SK-N-SH (cell line): ENCODE measurements at places on chromosomes 3 and 15.
A peak's percentile ranks its signal among the peaks of the same experiment; 100 is the strongest.

DNA sequence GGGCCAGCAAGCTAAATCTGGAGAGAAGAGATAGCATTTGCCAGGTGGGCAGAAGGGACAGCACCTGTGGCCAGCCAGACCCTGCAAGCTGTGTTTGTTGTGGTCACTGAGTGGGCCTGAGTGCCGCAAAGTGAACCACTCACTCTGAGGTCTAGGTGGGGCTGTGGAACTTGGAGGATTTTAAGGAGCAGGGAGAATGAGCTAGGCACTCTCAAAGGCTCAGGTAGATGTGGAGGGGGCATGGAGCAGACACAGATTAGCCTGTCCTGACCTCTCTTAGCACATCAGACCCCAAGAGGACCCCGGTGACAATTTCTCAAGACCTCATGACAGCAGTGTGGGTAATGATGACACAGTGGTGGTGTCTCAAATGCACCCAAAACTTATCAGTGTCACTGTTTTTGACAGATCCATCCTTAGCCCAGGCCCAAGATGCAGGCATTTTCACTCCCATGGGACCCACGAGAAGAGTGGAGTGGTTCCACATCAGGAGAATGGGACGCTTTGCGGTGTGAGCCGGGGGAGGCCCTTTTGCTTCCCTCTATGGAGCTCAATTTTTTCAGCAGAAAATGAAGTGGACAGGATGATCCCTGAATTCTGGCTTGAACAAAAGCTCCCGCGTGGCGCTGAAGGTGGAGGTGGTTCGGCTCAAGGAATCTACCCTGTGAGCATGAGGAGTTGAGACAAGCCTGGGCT, 43.8 kb upstream of the TLE3 start:
- DNase-seq = no peak
- no peaks in the 10 kb centered on the region for H3K36me3 ChIP-seq
- H3K4me3 ChIP-seq = no peak overlapping the region
- H3K4me1 ChIP-seq = peaks cover 4% of the 10 kb centered on the region; the same call in 1 of the 2 replicates

DNA sequence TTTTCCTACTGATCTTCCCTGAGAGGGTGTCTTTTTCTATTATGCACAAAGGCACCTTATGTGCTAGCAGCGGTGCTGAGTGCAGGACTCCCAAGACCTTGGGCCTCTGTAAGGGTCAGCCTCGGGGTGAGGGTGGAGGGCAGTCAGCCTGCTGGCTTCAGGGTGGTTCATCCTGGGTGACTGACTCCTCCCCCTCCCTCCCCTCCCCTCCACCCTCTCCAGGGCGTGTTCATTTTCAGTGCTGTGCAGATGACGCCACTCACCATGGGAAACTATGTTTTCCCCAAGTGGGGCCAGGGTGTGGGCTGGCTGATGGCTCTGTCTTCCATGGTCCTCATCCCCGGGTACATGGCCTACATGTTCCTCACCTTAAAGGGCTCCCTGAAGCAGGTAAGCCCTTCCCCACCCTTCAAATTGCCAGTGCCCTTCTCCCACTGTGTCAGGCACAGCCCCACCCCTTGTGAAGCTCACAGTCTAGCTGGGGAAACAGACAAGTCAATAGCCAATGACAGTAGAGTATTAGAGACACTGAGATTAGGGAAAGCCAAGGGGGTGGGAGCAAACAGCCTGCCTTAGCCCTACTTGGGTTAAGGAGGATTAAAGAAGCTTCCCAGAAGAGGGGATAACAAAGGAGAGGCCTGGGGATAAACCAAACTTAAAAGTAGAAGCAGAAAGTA, 41.9 kb downstream of the SLC6A1 start:
- H3K4me1 ChIP-seq = no peaks in the 10 kb centered on the region
- no peaks in the 10 kb centered on the region for H3K36me3 ChIP-seq
- no peak for DNase-seq
- no peak overlapping the region for H3K4me3 ChIP-seq

DNA sequence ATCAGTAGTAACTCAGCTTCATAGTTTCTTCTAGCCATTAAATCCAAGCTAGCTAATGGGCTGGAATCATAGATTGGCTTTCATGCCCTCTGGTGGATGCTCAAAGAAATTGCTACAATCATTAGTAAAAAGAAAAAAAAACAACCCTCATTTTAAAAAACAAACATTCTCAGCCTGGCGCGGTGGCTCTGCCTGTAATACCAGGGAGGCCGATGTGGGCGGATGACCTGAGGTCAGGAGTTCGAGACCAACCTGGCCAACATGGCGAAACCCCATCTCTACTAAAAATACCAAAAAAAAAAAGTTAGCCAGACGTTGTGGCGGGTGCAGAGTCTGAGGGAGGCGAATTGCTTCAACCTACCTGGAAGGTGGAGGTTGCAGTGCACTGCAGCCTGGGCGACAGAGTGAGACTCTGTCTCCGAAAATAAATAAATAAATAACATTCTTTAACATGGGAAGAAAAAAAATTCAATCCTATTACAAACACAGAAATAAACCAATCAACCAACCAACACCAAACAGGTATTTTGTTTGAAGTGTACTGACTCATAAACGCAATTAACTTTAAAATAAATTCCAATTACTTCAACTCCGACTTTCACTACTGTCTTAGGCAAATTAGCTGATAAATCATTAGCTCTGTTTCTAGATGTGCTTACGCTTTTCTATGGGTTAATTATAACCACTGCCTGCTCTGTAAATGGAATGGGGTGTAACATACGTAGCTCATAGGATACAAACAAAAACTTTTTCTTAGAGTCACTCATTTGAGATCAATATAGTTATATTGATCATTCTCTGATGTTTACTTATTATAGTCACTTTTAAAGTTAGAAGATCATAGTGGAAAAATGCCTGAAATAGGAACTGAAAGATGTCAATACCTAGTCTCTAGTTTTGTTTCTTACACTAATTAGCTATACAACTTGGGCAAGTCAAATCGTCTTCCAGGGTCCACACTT, 24.9 kb downstream of the TMEM207 start:
- peak; percentile 38 for DNase-seq
- no peak overlapping the region for H3K4me3 ChIP-seq
- no peaks in the 10 kb centered on the region for H3K4me1 ChIP-seq
- peaks cover 6% of the 10 kb centered on the region; the same call in 1 of the 2 replicates for H3K27me3 ChIP-seq
- no peak overlapping the region for H3K27ac ChIP-seq

DNA sequence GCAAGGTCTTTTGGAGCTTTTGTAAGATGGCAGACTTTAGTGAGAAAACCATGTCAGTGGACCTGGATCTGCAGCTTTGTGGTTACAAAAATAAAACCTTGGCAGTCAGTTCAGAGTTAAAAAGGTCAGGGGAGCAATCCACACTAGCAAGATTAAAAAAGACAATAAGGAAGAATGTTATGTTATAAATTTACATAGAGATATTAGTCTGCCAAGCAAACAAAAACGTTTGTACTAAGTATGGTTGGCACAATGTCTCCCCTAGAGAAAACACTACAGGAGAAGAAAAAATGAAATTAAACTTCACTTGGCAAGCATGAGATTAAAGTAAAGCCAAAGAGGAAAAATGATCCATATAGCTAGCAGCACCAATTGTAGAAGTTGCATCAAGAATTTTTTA, 205.0 kb downstream of the LSAMP start:
- H3K4me3 ChIP-seq = no peak overlapping the region
- no peaks in the 10 kb centered on the region for H3K27me3 ChIP-seq
- no peaks in the 10 kb centered on the region for H3K36me3 ChIP-seq
- DNase-seq = no peak
- H3K4me1 ChIP-seq = peaks cover 9% of the 10 kb centered on the region; the same call in 1 of the 2 replicates

- no peak for DNase-seq
- no peaks in the 10 kb centered on the region for H3K36me3 ChIP-seq
- no peak overlapping the region for H3K27ac ChIP-seq
- H3K27me3 ChIP-seq = no peaks in the 10 kb centered on the region
- no peaks in the 10 kb centered on the region for H3K4me1 ChIP-seq
Measured at GRCh38 chr3:76753599-76753998, 286.3 kb upstream of the ROBO2 start.

DNA sequence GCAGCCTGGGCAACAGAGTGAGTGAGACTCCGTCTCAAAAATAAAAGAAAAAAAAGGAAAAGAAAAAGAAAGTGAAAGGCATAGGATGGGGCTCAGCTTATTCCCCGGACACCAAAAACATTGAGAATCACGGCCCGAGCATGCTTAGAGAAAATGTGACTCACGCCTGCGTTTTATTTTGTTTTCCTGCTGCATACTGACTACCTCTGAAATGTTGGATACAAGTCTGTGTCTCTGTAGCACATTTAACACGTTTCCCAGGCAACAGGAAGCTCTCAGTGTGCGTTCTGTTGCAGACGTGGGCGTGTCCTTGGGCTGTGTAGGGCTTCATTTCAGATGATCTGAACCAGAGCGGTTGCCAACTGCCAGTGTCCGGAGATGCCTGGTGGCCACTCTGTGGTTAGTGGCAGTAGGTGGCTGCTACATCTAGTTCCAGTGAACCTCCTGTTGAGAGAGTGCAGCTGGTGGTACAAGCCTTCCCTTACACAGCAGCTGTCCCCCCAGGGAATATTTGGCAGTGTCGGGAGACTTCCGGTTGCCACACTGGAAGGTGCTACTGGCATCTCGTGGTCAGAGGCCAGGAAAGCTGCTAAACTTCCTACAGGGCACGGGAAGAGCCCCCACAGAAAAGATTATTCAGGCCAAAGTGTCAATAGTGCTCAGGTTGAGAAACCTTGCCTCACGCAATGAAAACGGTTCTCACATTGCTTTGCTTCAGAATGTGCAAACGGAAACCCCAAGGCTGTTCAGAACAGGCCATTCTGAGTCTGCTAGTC, 3.0 kb downstream of the SLC51A start:
- peak overlapping the region; percentile 43; the same call in 1 of the 2 replicates for H3K27ac ChIP-seq
- DNase-seq = peak; percentile 88
- no peaks in the 10 kb centered on the region for H3K4me1 ChIP-seq
- H3K4me3 ChIP-seq = peak overlapping the region; percentile 3; the same call in 1 of the 2 replicates

GRCh38 chr3:133781570-133781969, 24.0 kb upstream of the SRPRB start:
- H3K27ac ChIP-seq = no peak overlapping the region
- no peak for DNase-seq
- no peak overlapping the region for H3K4me3 ChIP-seq
- H3K36me3 ChIP-seq = no peaks in the 10 kb centered on the region
- no peaks in the 10 kb centered on the region for H3K4me1 ChIP-seq

DNA sequence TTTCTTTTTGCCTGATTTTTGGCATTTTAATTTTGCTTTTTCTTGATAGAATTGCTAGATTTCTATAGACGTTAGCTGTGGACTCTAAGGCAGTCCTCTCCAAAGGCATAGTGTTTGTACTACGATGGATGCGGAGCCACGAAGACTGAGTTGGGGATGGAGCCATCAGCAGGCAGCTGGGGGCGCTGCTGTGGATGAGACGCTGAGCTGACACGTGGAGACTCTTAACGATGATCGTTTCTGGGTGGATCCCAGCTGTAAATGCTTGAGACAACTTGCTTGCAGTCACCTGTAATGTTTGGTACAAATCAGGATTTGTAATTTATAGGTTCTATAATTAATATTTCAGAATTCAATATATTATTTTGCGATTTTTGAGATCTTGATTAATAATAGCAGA, 13.3 kb upstream of the PPP1R2 start:
- 0 out of 2 replicates have a peak, but pooled peaks cover 18% of the 10 kb centered on the region for H3K27me3 ChIP-seq
- H3K4me3 ChIP-seq = no peak overlapping the region
- peaks cover 2% of the 10 kb centered on the region; the same call in 1 of the 2 replicates for H3K4me1 ChIP-seq
- no peak overlapping the region for H3K27ac ChIP-seq

DNA sequence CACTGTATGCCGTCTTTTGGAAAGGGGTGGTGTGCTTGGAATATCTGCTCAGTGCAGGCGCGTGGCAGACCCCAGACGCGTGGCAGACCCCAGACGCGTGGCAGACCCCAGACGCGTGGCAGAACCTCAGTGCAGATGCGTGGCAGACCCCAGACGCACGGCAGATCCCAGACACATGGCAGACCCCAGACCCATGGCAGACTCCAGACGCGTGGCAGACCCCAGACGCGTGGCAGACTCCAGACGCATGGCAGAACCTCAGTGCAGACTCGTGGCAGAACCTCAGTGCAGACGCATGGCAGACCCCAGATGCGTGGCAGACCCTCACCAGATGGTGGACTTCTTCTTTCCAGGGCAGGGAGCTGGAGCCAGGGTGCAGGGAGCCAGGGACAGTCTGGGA, 637 bp upstream of the MUC4 start:
- no peaks in the 10 kb centered on the region for H3K36me3 ChIP-seq
- peaks cover 10% of the 10 kb centered on the region; the same call in 1 of the 2 replicates for H3K4me1 ChIP-seq
- no peak overlapping the region for H3K27ac ChIP-seq
- no peaks in the 10 kb centered on the region for H3K27me3 ChIP-seq
- no peak for DNase-seq
- no peak overlapping the region for H3K4me3 ChIP-seq

DNA sequence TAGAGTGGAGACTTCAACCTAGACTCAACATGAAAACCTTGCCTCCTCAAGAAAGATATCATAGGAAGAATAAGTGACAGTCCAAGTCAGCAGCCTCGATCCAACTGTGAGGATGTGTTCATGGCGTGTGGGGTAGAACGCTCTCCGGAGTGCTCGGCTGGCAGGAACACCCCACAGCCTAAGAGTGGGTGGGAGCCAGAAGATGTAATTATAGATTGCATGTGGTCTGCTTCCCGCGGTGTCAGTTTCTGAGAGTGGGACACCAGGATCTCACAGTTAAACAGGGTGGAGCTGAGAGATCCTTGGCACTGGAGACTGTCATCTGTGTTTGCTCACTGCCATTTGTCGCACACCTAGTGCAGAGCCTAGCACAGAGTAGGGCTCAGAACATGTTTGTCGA, 158.0 kb downstream of the CTNNB1 start:
- H3K4me1 ChIP-seq = no peaks in the 10 kb centered on the region
- no peak overlapping the region for H3K27ac ChIP-seq
- H3K4me3 ChIP-seq = no peak overlapping the region
- no peaks in the 10 kb centered on the region for H3K27me3 ChIP-seq

- DNase-seq = no peak
- no peak overlapping the region for H3K27ac ChIP-seq
- peaks cover 46% of the 10 kb centered on the region for H3K4me1 ChIP-seq
- no peaks in the 10 kb centered on the region for H3K36me3 ChIP-seq
Measured at GRCh38 chr15:62938825-62939224, 103.7 kb upstream of the TPM1 start.

GRCh38 chr3:13163848-13164382, 90.7 kb upstream of the IQSEC1 start:
- no peaks in the 10 kb centered on the region for H3K36me3 ChIP-seq
- no peak overlapping the region for H3K27ac ChIP-seq
- H3K4me1 ChIP-seq = peaks cover 16% of the 10 kb centered on the region; the same call in 1 of the 2 replicates
- no peak for DNase-seq
- H3K27me3 ChIP-seq = no peaks in the 10 kb centered on the region; the same call in 1 of the 2 replicates
- no peak overlapping the region for H3K4me3 ChIP-seq

GRCh38 chr3:160449636-160450598, at the start of gene TRIM59:
TSS of gene TRIM59 (minus strand) at chr3:160449786. CDS start at chr3:160439183, 10,603 bp downstream.
- no peaks in the 10 kb centered on the region for H3K27me3 ChIP-seq
- no peaks in the 10 kb centered on the region for H3K36me3 ChIP-seq
- DNase-seq = peak; percentile 98
- H3K4me1 ChIP-seq = peaks cover 10% of the 10 kb centered on the region
- H3K4me3 ChIP-seq = peak within 1 kb of the TSS; percentile 73

DNA sequence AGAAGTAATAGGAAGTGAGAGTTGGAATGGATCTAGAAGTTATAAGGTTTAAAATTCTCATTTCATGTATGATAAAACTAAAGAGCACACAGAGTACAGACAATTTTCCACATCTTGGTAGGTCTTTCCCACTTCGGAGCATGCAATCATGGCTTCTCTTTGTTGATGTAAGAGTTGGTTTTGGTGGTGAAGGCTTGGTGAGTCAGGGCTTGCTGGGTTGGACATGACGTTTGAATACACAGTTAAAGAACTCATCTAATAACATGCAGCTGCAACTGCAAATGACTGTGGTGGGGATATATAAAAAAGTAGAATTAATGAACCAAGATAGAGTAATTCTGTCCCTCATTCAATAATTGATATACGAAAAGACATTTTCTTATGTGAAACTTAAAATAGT, 39.5 kb upstream of the GRM7 start:
- H3K27ac ChIP-seq = no peak overlapping the region
- H3K4me3 ChIP-seq = no peak overlapping the region
- no peaks in the 10 kb centered on the region for H3K4me1 ChIP-seq
